ENCODE measurements at places on chromosomes 6 and 20. TPM values are rescaled to one million over a fixed set of nuclear protein-coding genes. Genes with fewer than 3 reads are reported as not detected.

Gene CDKN1A
- total RNA-seq = 247 TPM

Gene PARD6B
- total RNA-seq = 3.1 TPM

Gene ARMH2
- not detected for total RNA-seq

Gene EFCAB8
- not detected for total RNA-seq

Gene PLG
- total RNA-seq = not detected

Gene HLA-DPA1
- total RNA-seq = not detected

Gene FBXO5
- 20.3 TPM for total RNA-seq

Gene NRSN1
- total RNA-seq = not detected

Gene TCEA2
- total RNA-seq = 45.4 TPM

Gene SMLR1
- total RNA-seq = not detected
